ENCODE measurements at places on chromosomes 16 and 17.

DNA sequence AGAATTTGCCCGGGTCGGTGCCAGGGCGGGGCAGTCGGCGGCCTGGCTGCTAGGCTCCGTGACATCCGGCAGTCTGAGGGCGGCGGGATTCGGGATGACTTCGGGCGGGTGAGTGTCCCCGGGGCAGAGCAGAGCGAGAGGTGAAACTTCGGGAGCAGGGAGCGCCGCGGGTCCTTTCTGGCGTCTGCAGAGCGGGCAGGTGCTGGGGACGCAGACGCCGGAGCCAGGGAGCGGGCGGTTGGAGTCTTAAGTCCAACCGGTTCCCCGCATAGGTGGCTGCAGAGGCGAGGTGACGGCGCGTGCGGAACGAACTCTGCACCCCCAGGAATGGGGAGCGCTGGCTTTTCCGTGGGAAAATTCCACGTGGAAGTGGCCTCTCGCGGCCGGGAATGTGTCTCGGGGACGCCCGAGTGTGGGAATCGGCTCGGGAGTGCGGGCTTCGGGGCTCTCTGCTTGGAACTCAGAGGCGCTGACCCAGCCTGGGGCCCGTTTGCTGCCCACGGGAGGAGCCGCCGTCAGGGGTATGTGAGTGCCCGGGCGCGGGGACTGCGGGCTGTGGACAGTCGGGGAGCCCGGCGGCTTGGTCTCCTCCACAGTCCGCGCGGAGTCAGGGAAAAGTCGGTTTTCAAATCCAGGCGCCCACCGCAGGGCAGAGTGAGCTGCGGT is at the start of gene B4GALNT2:
Gene B4GALNT2 (plus strand): TSS at position 71 of the 666 bp plus-strand sequence. CDS start 24 bp downstream, at position 95.
- DNase-seq: no peak

DNA sequence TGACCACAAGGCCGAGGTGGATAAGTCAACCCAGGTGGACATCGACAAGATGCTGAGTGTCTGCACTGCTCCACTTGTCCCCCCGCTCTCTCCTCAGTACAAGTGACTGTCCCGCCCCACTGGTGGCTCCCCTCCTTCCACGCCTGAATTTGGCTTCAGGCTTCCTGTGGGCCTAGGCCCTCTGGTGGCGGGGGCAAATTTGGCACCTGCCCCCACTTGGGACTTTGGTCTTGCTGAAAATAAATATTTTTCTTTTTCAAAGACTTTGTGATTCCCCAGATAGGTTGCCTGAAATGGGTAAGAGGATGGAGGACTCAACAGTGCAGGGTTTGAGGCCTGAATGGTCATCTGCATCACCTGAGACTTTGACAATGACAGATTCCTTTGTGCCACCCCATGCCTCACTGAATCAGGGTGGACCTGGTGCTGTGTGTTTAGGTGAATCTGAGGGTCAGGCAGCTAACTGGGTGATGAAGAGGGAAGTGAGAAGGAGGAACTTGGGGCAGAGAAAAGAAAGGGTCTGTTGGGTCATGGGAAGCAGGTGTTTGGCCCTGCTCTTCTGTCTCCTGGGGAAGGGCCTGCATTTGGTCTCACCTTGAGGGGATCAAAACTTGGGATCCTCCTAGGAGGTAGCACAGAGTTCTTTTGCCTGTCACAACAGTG is 2.0 kb downstream of the C16orf86 start:
- no peak for DNase-seq

- no peak for DNase-seq
Observed at GRCh38 chr17:17076066-17076465, 33.8 kb downstream of the MPRIP start.

DNA sequence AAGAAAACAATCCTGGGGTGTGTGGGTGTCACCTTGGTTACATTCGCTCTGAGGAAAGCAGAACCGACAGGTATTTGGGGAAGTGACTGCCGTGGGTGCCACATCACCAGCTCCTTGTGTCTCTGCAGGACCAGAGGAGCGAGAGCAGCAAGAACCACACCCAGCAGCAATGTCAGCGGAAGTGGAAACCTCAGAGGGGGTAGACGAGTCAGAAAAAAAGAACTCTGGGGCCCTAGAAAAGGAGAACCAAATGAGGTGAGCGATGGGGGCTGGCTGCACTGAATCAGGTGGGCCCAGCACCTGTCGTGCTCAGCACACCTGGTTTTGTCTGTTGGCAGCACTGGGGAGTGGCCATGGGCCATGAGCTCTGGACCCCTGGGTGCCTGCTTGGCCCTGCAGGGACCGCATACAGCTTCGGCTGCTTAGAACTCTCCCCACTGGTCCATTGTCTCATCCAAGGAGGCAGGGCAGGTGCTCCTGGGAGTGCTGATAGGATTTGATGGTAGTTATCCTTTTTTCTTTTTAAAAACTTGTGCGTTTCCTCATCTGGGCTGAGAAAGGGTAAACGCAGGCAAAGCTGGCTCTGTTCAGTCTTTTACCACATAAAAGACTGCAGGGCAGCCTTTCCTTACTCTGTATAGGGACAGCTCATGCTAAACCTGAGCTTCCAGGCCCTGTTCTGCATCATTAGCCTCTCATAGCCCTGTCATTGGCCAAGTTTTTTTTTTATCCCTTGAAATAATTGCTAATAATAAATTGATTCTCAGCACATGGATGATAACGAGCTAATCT is 29.4 kb downstream of the HMOX2 start:
- DNase-seq: no peak

- peak; percentile 28 for DNase-seq
Observed at GRCh38 chr17:60526726-60527125, 684 bp upstream of the APPBP2 start.

DNA sequence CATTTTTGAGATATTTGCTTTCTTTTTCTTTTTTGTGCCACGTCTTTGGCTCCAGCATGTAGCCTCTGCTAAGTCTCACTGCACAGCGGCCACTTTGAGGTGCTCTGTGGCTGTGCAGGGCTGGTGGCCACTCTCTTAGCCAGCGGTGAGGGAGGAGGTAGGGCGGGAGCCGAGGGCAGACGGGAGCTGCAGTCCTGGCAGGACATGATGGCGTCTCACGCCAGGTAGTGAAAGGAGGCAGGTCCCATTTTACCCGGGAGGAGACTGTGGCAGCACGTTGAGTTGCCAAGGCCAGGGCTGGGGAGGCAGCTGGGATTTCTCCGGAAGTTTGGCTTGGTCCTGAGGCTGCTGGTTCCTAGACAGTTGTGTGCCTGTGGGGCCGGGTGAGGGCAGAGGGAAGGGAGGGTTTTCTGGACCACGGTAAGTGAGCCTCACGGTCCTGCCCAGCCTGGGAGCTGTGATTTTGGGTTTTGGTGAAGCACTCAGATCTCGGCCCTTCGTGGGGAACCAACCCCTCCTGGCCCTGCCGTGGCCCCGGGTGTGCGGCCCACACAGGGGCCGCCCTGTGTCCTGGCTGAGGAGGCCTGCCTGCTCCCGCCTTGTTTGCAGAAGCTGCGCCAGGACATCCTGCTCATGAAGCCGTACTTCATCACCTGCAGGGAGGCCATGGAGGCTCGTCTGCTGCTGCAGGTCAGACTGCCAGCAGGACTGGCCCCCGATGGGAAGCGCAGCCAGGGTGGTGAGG is 14.4 kb downstream of the DEF8 start:
- DNase-seq: no peak

DNA sequence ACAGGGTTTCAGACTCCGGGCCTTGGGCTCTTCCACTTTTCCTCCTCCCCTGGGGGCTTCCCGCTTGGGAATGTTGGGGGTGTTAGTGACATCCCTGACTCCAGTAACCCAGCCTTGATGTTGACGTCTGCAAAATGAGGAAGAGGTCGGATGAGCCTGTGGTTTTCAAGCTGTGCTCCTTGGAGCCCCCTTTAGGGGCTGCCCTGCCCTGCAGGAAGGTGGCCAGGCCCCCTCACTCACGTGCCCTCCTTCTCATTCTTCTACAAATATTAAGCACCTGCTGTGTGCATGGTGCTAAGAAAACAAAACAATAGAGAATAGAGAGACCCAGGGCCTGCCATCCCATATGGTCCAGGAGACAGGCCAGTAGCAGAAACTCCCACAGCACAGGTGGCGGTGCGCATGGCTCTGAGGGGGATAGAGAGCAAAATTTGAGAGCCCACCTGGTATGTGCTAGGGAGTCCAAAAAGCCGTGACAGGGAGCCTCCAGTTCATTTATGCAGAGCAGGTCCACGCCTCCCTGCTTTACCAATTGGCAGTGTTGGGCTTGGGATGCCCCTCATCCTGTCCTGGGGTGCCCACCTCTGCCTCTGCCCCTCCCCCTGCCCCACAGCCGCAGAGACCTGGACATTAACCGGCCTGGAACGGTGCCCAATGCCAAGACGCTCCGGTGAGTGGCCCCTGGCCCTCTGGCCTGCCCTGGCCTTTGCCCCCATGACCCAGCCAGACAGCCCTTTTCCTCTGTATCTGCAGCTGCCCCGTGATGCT is 7.4 kb downstream of the NDRG4 start:
- no peak for DNase-seq

All from right lung (tissue), 10 donors.